GM04504 (cell line): ENCODE measurements at places on chromosomes 11 and 22.
A peak's percentile ranks its signal among the peaks of the same experiment; 100 is the strongest.

GRCh38 chr11:114762408-114762807 lies 84.1 kb downstream of the NXPE2 start:
- DNase-seq = peak; percentile 12

- DNase-seq = no peak
Measured at GRCh38 chr22:43440104-43440387, 28.2 kb downstream of the MPPED1 start.

DNA sequence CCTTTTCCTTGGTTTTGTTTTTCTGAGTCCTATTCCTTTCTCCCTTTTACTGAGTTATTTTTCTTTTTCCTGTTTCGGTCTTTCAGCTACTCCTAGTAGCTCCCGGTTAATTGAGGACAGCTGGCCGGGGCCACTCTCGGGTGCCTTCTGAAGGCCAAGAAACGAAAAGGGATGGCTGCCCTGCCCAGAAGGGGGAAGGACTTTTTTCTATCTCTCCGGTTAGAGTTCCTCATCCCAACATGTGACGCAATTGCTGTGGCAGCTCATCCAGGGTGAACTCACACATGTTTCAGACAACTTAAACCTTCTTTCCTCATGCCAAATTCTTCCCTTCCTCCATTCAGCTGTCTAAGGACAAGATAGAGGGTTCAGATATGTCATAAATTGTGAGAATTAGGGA lies 83.6 kb downstream of the PIWIL4 start:
- peak; percentile 90 for DNase-seq

DNA sequence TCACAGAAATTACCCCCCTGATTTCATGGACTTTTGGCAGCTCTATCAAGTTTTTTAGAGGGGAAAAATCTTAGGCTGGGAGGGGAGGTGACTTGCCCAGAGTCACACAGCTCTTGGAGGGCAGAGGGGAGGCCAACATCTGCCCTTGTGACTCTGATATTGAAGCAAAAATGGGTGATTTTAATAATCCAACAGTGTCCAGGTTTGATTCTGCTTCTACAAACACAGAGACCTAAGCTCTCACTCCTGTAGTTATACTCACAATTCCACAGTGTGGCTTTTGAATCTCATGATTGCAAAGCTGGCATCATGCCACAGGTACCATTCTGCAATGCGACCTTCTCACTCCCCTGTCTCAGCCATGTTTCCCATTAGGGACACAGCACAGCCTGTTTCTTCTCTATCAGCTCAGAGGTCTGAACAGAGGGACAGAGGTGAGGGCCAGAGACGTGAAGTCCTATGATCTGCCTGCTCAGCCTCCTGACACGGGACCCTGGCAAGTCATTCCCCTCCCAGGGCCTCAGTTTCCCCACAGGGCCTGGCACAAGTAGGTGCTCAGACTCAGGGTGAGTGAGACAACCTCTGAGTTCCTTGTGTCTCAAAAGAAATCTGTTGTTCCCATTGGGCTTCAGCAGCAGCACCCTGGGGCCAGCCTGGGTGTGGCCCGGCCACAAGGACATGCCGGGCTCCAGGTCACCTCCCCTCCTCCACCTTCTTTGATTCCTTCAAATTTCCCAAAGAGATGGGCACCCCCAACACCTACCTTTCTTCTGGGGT lies 766 bp downstream of the APOL2 start:
- no peak for DNase-seq

- DNase-seq = no peak
Measured at GRCh38 chr11:123702139-123702538, 39.3 kb downstream of the ZNF202 start.

DNA sequence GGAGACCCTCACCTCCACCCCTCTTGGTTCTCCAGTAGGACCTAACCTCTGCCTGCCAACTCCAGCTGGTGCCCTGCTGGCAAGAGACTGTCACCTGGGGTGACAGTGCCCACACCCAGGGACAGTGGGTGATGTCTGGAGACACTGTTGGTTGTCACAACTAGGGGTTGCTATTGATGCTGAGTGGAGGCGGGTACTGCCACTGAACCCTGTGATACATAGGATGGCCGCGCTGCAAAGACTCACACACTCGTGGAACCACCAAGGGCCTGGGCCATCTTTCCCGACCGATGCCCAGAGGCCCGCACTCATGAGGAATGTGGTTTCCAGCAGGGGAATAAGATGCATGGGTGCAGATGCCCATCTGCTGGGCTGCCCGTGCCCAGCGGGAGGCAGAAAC lies 143.2 kb downstream of the SHANK2 start:
- no peak for DNase-seq

DNA sequence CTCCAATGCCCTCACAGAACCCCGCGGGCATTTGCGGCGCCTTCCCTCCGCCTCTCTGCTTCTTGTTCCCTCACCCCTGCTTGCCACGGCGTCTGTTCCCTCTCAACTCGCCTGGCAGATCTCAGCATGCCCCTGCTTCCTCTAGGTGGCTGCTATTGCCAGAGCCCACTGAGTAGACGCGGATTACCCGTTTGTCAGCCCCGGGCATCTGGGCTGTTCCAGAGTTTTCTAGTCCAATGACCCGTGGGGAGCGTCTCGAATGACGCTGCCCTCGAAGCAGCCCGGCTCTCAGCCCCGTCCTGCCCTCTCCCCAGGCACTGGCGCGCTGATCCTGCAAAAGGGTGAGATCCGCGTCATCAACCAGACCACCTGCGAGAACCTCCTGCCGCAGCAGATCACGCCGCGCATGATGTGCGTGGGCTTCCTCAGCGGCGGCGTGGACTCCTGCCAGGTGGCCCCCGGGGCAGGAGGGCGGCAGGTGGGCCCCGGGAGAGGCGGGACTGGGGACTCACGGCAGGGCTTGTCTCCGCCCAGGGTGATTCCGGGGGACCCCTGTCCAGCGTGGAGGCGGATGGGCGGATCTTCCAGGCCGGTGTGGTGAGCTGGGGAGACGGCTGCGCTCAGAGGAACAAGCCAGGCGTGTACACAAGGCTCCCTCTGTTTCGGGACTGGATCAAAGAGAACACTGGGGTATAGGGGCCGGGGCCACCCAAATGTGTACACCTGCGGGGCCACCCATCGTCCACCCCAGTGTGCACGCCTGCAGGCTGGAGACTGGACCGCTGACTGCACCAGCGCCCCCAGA lies 49.7 kb downstream of the ST14 start:
- DNase-seq = no peak

DNA sequence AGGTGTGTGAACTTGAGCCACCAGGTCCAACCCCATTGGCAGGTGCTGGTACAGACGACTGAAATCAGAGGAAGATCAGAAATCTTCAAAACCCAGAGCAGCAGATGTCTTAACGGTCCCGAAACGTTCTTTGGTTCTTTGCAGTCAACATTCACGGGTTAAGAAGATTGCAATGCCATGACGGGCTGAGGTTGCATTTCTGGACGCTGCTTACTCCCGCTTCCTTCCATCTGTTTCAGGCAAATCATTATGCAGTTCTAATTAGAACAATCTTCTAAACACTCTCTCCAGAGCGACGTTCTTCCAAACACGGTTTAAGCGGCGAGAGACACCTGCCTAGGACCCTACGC lies 492 bp upstream of the LUZP2 start:
- no peak for DNase-seq

- peak; percentile 97 for DNase-seq
Measured at GRCh38 chr11:69075421-69076128, 26.8 kb downstream of the TPCN2 start.

GRCh38 chr11:108871152-108871551 lies 206.3 kb downstream of the DDX10 start:
- DNase-seq = no peak

DNA sequence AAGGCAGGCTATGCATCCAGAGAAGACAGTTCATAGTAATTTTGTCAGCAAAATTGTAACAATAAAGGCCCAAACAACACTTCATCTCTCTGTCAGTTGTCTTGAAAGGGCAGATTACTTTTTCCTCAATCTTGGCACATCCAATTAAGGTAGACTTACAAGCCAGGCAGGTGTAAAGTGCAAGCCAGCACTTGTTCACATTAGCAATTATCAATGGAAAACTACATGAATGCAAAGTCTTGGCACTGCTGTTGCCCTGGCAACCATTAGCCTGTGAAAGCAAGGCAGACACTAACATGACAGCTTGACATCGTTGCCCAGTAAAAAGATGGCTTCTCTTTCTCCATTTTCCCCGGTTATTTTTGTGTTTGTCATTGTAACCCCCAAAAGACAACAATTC lies 677.2 kb upstream of the TENM4 start:
- no peak for DNase-seq

DNA sequence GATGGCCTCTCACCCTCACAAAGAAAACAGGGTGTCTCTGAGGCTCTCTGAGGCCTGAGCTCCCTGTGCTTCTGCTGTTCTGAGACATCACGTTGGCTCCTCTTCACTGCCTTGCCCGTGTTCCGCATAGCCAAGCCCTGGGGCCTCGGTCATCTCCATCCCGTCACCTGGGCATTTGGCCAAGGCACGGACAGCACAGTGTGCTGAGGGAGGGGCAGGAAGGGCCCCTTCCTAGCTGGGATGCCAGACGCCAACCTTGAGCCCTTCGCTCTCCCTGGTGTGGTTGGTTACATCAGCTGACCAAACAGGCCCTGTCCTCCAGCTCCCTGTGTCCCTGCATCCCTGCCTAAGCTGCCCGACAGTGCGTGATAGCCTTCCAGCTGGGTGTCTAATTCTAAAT lies 25.9 kb downstream of the MOV10L1 start:
- DNase-seq = no peak

DNA sequence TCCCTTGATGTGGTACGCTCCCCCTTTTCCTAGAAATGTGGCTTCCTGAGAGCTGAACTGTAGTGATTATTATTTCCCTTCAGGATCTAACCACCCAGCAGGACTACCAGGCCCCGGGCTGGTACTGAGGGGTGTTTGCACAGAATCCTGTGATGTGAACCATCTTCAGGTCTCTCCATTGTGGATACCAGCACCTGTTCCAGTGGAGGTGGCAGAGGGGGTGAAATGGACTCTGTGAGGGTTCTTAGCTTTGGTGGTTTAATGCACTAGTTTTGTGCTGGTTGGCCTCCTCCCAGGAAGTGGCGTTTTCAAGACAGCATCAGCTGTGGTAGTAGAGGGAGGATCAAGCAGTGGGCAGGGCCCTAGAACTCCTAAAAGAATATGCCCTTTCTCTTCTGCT lies 18.6 kb downstream of the C11orf91 start:
- no peak for DNase-seq

DNA sequence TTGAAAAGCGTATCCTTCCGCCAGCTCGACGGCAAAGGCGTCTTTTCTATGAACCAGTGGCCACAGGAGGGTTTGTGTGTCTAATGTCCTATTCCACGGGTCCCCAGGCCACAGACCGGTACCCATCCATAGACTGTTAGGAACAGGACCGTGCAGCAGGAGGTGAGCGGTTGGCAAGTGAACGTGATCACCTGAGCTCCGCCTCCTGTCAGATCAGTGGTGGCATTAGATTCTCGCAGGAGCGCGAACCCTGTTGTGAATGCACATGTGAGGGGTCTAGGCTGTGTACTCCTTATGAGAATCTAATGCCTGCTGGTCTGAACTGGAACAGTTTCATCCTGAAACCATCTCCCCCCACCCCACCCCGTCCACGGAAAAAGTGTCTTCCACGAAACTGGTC lies 62.7 kb upstream of the KCNQ1OT1 start:
- DNase-seq = no peak

DNA sequence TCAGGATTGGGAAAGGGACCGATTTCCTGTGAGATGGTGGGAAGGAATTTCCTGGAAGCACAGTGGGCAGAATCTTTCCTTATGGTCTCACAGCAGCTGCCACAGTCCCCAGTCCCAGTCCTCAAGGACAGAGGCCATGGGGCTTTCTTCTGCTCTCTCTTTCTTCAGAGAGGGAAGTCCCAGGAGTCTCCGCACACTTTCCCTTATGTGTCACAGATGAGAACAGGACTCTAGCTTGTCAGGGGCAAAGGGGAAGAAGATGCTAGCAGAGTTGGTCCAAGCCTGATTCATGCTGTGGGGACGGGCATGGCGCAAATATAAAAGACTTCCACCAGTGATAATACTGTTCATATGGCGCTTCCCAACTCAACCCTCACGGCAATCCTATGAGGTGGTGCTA lies 7.5 kb upstream of the PPFIA1 start:
- no peak for DNase-seq

- DNase-seq = no peak
Measured at GRCh38 chr11:11969380-11970215, 38.8 kb downstream of the DKK3 start.

DNA sequence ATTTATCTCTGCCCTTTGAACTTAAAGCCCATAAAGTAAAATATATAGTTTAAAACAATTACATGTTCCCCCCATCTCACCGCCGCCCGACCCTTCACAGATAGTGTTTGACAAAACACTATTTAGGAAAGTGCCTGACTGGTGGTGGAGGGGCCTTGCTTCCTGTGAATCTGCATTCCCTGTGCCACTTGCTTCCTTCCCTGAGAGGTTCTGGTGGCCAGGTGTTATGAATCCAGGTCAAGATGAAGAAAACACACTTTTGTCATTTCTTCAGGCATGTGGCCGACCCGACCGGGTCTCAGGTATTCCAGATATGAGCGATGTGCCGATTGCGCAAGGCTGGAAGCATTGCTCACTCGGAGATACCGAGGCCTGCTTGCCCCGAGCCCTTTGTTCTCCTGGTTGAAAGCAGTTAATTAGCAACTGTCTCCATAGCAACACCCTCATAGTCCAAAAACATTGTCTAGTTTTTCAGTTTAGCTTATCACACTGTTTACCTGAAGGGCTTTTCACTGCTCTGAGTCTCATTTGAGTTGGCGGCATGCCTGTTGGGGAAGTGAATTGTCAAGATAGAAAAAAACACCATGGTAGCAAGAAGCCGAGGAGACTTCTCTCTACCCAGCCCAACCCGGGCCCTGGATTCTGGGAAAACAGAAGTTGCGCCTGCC lies 128.3 kb downstream of the TEAD1 start:
- DNase-seq = no peak

GRCh38 chr11:20612416-20612815 lies 13.0 kb downstream of the SLC6A5 start:
- DNase-seq = no peak

GRCh38 chr11:78290293-78291176 lies 101.8 kb downstream of the USP35 start:
- peak; percentile 33 for DNase-seq

GRCh38 chr11:75346912-75347647 lies 4.4 kb downstream of the ARRB1 start:
- DNase-seq = peak; percentile 34

DNA sequence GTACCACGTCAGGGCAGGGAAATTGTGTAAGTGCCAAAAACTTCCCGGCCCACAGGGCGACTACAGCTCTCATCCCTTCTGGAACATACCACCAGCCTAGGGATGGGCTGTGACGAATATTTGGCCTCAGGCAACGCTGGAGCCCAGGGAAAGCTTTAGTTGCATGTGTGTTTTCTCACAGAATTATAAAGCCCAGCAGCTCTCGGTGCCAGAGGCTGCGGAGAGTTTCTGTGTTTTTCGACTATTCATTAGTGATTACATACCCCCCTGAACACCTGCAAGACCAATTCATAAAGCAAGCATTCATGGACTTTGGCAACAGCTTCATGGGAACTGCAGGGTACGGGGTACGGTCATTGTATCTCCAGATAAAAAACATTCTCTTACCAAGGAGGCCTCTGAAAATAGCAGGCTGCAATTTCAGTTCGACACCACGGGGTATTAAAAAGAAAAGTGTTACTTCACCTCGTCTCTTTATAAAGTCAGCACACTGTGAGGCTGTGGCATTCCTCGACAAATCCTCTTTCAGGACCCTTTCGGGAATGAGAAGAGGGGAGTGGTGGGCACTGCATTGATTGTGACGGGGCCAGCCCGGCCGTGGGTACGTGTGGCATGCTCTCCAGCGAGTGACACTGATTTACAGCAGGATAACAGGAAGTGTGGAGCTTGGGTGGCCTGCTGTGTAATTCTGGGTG lies 243.6 kb upstream of the SORL1-AS1 start:
- DNase-seq = no peak

GRCh38 chr11:11780858-11781257 lies 60.9 kb upstream of the USP47 start:
- DNase-seq = no peak

GRCh38 chr11:36010010-36010740 lies 66.3 kb downstream of the LDLRAD3 start:
- DNase-seq = no peak
